Subcutaneous adipose tissue (tissue), 4 donors: ENCODE measurements at places on chromosomes 5 and 9. TPM values are rescaled to one million over a fixed set of nuclear protein-coding genes. Genes with fewer than 3 reads are reported as not detected.

The PCDH1 gene
- 9.5 TPM for total RNA-seq

The PDE6A gene
- not detected for total RNA-seq

The CMYA5 gene
- 3.4 TPM for total RNA-seq

The SPATA31C1 gene
- not detected for total RNA-seq

The SLC6A18 gene
- not detected for total RNA-seq

The LRRC19 gene
- not detected for total RNA-seq

The CCL28 gene
- total RNA-seq = 3.7 TPM

The ST8SIA4 gene
- total RNA-seq = 20.1 TPM
